Kasumi-1 (cell line): ENCODE measurements at places on chromosomes 6 and 20.

- no peak for DNase-seq
Measured at GRCh38 chr6:133214267-133214666, 26.9 kb upstream of the EYA4 start.

DNA sequence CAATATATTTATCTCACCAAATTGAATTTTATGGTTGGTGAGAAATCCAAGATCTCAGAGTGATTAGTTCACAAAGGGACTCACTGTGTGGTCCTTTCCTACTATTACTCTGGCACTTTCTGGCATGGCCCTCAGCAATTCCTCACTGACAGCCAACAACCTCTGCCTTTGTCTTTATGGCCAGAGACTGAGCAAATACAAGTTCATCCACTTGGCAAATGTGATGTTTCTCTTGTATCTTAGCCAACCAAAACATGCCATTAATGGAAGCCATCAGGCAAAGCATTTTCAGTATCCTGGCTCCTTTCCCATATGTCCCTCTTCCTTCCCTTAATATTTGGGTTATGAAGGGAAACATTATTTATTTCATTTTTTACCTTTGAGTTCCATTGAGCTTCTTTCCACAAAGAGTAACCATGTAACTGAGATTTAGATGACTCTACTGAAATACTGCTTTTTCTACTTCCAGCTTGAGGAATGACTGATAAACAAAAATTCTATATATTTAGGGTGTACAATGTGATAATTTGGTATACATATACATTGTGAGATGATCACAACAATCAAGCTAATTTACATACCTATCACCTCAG lies 30.8 kb upstream of the SMLR1 start:
- no peak for DNase-seq

- DNase-seq: no peak
Measured at GRCh38 chr20:53935344-53936084, 134.9 kb downstream of the BCAS1 start.

DNA sequence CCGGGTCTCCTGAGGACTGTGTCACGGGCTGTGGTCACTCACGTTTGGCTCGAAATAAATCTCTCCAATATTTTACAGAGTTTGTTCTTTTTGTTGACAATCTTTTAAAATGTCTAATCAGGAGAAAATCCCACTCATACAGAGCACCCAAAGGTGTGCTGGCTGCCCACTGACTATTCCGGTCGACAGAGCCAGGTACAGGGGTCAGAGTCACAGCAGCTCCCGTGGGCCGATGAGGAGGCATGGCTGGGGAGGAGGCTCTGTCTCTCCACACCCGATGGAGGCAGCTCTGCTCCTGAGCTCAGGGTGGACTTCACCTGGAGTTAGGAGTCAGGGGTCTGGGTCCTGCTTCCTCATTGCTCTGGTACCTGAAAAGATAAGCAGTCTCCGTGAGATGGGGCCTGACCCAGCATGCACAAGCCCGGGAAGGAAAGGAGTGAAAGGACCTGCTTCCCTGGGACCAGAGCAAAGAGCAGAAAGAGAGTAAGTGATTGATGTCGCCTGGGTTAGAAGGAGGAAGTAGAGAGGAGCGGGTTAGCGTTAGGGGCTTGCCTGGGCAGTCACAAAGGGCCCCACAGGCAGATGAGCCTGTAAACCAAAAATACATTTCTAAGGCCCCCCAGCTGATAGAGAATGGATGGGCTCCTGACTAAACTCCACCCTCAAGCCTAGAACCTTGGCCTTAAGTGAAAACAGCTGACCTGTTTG lies 53.5 kb upstream of the UNC93A start:
- no peak for DNase-seq

- DNase-seq: no peak
Measured at GRCh38 chr6:43395776-43396175, 26.3 kb upstream of the ZNF318 start.

- peak; percentile 39 for DNase-seq
Measured at GRCh38 chr20:49989234-49990065, 6.7 kb downstream of the SNAI1 start.

- no peak for DNase-seq
Measured at GRCh38 chr6:46219661-46220060, 48.9 kb upstream of the ENPP5 start.

- no peak for DNase-seq
Measured at GRCh38 chr6:17965397-17965796, 22.0 kb downstream of the KIF13A start.

GRCh38 chr6:105588123-105588710 lies 185.3 kb upstream of the PREP start:
- no peak for DNase-seq

GRCh38 chr20:59745201-59745600 lies 140.9 kb downstream of the PHACTR3 start:
- DNase-seq: no peak

GRCh38 chr6:159118924-159119323 lies 50.3 kb upstream of the FNDC1 start:
- DNase-seq: peak; percentile 19

- peak; percentile 16 for DNase-seq
Measured at GRCh38 chr6:149560736-149561135, 5.4 kb upstream of the GINM1 start.

DNA sequence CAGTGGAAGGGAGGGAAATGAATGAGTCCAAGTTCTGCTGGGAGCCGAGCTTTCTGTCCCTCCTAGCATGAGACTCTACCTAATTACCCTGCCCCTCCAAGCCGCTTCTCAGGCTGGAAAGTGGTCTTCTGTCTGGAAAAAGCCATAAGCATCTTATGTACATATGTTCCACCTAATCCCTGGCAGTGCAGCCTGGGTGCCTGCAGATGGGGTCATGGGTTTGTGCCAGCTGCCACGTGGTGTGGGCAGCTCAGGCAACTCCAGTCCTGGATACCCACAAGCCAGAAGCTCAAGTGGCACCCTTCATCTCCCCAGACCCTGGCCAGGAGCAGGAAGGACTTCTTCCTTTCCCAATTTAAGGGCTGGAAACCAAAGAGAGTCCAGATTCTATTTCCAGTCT lies 253.1 kb downstream of the LY86 start:
- DNase-seq: no peak

- no peak for DNase-seq
Measured at GRCh38 chr20:58267389-58268215, 39.1 kb upstream of the ANKRD60 start.

DNA sequence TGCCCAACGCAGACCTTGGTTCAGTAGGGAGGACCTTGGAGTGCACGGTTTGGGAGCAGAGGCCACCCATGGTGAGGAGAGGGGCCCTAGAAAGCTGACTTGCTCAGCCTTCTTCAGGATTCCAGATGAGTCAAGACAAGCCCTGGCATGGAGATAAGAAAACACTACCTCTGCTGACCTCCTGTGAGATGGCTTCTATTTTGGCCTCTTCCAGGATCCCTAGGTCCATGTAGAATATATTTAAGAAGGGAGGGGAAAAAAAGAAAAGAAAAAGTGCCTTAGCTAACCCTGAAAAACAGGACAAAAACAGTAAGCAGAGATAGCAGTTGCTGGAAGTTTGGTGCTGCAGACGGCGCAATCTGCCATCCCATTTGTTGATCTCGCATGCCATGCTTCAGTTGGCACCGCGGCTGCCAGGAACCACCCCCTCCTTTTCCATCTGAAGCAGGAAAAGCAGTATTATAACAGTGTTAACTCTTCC lies 100.0 kb downstream of the ARMC2 start:
- no peak for DNase-seq

DNA sequence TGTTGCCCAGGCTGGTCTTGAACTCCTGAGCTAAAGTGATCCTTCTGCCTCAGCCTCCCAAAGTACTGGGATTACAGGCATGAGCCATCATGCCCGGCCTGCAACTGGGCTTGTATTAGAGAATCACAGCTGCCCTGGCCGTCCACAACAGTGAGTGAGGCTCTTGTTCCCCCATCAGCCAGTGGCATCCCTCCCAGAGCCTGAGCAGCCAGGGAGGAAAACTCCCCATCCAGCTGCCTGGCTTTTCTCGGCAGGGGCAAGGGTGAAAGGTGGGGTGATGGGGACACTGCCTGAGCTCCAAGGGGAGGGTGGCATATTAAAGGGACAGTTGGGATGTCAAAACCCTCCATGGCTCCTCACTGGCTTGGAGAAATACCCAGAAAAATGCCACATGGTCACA lies 185.6 kb downstream of the NFATC2 start:
- DNase-seq: no peak

DNA sequence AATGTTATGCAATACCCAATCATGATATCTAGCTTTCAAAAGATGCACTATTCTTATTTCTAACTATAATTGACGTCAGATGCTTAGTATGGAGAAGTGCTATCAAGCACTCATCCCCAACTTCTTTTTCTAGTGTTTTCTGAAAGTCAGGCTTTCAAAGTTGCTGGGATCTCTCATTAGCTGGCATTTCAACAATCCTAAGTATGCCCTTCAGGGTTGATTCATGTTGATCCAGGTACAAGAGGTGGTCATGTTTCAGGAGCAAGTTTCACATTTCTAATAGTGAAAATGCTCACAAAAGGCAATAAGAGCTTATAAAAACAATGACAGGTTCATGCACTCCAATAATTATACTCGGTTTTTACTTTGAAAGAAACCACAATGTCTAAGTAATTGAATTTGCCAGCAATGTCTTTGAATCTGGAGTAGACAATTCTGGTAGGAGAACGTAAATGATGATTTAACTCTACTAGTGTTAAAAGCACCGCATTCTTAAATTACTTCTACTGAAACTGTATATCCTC lies 193.7 kb upstream of the KHDRBS2 start:
- DNase-seq: no peak

- no peak for DNase-seq
Measured at GRCh38 chr6:91328241-91328640, 741.4 kb upstream of the MAP3K7 start.

- no peak for DNase-seq
Measured at GRCh38 chr6:14189074-14189473, 71.5 kb downstream of the CD83 start.

DNA sequence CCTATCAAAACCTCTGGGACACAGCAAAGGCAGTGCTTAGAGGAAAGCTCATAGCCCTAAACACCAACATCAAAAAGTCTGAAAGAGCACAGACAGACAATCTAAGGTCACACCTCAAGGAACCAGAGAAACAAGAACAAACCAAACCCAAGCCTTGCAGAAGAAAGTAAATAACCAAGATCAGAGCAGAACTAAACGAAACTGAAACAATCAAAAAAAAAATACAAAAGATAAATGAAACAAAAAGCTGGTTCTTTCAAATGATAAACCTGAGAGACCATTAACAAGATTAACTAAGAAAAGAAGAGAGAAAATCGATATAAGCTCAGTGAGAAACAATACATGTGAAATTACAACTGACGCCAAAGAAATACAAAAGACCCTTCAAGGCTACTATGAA lies 34.8 kb upstream of the RUNX2 start:
- DNase-seq: no peak

- DNase-seq: no peak
Measured at GRCh38 chr6:132085731-132086130, 134.6 kb upstream of the CCN2 start.

DNA sequence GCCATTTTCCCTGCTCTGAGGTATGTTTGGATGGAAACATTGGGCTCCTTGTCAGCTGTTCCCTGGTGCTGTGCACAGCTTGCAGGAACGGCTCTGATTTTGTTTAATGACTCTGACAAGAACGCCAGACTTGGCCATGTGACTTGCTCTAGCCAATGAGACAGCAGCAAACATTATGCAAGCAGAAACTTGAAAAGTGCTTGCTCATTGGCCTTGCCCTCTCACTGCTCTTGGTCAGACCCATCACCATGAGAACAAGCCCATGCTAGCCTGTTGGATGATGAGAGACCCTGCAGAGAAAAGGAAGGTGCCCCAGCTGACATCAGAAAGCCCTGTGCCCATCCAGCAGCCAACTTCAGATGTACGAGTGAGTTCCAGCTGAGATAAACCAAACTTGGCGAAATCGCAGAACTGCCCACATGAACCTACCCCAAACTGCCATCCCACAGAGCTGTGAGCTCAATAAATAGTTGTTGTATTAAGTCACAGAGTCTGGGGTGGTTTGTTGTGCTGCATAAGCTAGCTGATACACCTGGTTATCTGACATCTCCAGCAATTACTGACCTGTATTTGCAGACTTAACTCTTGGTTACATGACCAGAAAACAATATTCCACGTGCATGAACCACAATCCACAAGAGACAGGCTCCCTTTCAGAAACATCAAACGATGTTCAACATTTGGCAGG lies 96.9 kb downstream of the JPH2 start:
- no peak for DNase-seq

DNA sequence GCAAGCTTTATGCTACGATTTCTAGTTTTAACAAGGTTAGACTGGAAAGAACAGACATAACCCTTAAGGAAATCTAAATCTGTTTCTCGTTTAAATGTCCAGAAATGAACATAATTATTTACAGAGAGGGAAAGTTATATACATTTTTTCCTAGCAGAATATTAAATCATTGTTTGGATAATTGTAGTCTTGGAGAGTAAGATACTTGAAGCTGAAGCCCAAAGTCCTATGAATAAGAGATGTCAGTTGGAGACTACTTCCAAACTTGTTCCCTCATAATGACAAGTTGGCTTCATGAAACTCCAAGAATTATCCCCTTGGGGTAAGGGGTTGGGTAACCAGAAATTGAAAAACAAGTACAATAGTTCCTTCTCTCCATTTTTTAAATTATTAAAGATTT lies 911.1 kb upstream of the MAN1A1 start:
- DNase-seq: no peak

DNA sequence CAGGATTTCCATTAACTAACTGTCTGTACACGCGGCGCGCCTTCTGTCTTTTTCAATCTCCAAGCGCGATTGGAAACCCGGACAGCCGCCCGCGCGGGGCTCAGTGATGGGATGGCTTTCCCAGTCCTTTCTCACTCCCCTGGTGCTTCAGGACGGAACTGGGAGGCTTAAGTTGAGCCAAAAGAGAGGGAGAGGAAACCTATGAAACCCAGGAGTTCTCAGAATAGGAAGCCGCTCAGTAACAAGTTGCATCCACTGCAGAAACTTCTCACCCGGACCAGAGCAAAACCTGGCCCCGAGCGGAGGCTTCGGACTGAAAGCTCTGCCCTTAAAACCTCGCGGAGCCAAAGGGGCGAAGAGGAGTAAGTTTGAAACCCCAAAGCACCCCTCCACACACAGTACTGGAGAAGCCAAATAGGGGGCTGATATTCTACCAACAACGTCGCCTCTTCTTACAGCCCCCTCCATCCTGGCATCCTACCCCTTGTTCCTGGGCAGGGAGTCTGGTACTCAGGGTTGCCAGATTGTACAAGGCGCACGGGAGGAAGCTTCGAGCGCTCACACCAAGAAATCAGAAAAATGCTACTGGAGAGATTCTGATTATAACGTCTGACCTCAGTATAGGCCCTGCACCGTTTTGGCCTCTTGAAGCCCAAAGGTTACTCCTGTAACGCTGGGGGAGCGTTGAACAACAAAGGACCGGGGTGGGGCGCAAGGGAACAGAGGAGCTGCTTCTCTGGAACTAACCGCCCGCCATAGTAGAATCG lies 906 bp upstream of the COL12A1 start:
- no peak for DNase-seq

GRCh38 chr6:126447367-126447766 lies 107.5 kb downstream of the CENPW start:
- DNase-seq: no peak

GRCh38 chr6:82841309-82841708 lies 224.3 kb downstream of the UBE3D start:
- DNase-seq: no peak
